ENCODE measurements at places on chromosomes 13 and 19.

- DNase-seq, result no peak
Measured at GRCh38 chr19:38033658-38034491, 126.9 kb downstream of the SIPA1L3 start.

- DNase-seq, result no peak
Measured at GRCh38 chr19:5967994-5968430, 9.9 kb downstream of the RANBP3 start.

DNA sequence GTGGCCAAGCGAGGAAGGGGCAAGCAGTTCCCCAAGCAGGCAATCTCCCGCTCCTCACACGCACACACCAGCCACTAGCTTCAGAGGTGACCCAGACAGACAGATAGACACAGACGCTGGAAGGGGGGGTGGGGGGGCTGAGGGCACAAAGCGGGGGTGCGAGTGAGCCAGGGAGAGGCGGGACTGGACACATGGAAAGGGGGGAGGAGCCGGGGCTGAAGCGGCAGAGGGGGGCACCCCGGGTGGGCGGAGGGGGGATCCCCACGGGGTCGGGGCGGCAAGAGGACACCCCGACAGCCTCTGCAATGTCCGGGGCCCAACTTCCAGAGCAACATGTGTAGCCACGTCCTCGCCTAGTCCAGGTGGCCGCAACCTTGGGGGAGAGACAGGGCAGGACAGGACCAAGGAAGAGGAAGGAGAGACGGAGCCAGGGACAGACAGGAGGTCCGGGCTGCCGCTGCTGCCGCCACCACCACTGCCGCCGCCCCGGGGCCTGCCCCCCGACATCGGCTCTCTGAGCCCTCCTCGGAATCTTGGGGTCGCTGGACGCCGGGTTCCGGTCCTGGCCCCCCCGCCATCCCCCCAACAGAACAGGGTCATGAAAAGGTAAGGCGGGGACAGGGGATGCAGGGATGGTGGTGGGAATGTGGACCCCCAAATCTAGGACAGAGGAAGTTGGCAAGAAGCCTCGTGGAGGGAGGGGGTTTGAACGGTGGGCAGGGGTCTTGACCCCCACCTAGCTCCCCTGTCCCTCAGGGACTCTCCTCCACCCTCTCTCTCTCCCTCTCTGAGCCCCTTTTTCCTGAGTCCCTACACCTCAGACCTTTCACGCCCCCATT lies 1.1 kb downstream of the GRIN2D start:
- DNase-seq, result no peak

DNA sequence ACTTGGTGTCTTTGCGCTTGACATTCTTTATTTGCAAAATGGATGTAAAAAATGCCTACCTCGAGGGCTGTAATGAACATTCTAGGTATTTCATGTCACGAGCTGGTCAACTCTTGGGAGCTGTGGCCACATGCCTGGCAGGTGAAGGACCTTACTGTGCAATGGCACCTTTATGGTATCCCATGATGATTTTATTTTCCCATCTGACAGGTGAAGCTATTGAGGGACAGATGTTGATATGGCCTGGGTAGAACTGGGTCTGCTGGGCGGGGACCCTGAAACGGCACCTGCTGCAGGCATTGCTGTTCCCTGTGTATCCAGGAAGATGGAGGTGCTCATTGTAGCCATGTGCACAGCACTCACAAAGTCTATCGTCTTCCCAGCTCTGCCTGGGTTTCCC lies 332.2 kb downstream of the TEX29 start:
- no peak for DNase-seq

GRCh38 chr13:114261328-114261965 lies 20.0 kb upstream of the UPF3A start:
- no peak for DNase-seq

- no peak for DNase-seq
Measured at GRCh38 chr13:101449790-101450748, 2.4 kb upstream of the ITGBL1 start.

GRCh38 chr13:110129539-110130186 lies 177.3 kb downstream of the COL4A1 start:
- no peak for DNase-seq

GRCh38 chr19:46015687-46016425 lies 7.0 kb downstream of the PGLYRP1 start:
- DNase-seq, result no peak

DNA sequence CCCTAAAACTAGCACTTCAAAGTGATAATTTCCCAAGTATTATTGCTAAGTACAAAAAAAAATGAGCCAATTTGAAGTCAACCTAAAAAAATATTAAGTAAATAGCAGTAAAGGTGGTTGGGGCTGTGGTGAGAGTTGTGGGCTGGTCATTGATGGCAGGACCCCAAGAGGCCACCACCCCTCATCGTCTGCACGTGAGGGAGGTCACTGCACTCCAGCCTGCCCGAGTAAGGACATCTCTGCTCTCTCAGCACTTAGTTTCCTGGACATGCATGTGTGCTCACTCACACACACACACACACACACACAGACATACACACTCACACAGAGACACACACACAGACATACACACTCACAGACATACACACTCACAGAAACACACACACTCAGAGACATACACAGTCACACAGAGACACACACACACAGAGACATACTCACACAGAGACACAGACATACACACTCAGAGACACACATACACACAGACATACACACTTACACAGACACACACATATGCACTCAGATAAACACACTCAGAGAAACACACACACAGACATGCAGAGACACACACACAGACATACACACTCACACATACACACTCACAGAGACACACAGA lies 127.2 kb upstream of the SOX1 start:
- DNase-seq, result no peak

- no peak for DNase-seq
Measured at GRCh38 chr13:92613921-92614320, 612.7 kb upstream of the GPC6 start.

DNA sequence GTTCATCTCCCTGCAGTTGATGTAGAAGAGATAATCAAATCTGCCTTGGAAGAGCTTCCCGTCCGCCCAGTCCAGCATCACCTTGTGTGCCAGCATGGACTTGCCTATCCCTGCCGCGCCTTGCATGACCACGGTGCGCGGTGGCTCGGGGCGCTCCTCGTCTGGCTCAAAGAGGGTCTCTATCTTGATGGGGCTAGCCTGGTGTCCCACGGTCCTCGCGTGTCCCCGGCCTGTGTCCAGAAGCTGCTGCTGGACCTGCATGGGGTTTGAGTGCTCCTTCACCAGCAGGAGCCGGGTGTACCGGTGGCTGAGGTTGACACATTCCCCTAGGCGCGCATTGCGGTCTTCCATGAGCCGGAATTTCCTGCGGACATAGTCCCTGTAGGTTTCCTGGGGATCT lies 13.2 kb downstream of the NLRP12 start:
- no peak for DNase-seq

GRCh38 chr13:105448811-105449210 lies 1086.7 kb downstream of the EFNB2 start:
- no peak for DNase-seq

- DNase-seq, result no peak
Measured at GRCh38 chr13:29105779-29106178, 285.6 kb downstream of the MTUS2 start.

DNA sequence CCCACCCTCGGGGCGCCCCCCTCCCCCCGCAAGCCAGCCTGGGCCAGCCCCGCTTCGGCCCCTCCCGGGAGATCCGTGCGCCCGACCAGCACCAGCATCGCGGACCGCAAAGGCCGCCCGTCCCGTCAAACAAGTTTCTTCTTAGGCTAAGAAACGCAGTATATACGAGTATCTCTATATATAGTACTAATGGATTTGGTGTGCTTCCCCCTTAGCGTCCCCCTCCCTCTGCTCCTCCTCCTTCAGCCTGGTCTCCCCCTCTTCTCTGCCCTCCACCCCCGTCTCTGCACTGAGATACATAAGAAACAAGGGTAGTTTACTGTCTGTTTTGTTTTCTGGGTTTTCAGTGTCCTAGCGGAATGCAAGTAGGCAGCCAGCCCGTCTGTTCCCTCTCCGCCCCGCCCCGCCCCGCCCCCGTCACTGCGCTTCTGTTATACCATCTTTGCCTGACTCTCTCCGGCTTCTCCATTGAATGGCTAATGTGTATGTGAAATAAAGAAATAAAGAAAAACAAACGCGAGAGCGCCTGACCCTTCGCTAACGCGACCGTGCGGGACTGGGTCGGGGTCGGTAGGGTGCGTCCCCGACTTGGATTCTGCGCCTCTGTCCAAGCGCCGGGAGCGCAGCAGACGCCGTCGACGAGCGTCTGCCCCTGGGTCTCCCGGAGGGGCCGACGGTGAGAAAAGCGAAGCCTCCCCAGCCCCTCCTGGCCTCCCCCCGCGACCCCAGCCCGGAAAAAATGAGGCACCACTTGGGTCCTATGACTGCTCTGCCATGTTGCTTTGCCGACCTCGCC lies 4.2 kb downstream of the LYL1 start:
- no peak for DNase-seq

GRCh38 chr13:32284927-32285632 lies 30.1 kb downstream of the ZAR1L start:
- DNase-seq, result no peak

DNA sequence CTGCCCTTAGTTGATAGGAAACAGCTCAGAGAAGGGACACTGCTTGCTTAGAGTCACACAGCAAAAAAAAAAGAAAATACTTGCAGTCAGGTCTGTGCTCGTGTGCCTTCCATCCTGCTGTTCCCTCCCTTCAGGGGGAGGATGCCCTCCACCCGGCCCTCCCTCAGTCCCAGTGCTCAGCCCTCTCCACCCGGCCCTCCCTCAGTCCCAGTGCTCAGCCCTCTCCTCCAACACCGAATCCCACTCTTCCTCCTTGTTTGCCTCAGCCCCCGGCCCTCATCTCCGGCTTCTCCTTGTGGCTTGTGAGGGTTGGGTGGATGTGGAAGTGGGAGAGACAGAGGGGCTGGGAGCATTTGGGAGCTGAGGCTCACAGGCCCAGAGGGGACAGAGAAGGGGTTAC lies 5.8 kb downstream of the TFPT start:
- no peak for DNase-seq

DNA sequence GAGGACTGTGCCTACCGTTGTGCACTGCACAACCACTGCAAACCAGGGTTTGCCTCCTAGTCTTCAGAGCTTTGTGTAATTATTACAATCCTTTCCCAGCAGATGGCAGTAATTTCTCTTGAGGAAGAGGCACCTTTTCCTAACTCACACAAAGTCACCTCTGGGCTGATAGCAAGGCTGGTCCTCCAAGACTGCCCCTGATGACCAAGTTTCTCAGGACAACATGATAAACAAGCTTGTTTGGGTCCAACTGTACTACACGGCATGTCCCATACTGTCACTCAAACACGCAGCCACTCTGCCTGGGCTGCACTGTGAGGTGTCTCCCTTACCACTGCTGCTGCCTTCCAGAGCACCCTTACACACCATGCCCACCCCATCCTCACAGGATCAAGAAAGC lies 39.3 kb downstream of the RFXAP start:
- DNase-seq, result peak; percentile 31

GRCh38 chr19:18191640-18192062 lies 1.4 kb upstream of the MPV17L2 start:
- no peak for DNase-seq

DNA sequence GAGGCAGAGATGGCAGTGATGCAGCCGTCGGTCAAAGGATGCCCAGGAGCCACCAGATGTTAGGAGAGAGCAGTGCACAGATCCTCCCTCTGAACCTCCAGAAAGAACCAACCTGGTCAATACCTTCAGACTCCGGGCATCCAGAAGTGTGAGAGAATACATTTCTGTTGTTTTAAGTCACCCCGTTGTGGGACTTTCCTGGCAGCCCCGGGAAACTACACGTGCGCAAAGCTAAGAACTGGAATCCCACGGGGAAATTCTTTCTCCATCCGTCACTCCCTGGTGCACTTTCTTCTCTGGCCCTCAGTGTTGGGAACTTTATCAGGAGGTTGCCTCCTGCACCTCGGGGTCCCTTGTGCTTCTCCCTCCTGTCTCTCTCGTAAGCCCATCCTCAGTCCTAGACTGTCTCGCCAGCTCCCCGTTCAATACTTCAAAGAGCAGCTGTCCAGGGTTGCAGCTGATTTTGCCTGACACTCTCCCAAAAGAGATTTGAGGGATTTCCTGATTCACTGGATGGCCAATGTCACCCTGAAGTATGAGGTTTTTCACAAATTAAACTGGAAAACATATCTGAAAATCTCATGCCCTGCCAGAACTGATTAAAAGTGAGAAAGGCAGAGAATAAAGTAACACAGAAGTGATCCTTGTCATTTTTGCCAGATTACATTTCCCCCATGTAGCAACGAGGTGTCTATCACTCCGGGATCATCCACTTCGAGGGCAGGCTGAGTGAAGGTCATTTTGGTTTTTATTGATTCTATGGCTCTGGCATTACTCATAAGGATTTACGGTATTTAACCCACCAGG lies 136.8 kb downstream of the DCT start:
- DNase-seq, result no peak

GRCh38 chr13:114020750-114021463 lies 47.0 kb upstream of the C13orf46 start:
- no peak for DNase-seq

DNA sequence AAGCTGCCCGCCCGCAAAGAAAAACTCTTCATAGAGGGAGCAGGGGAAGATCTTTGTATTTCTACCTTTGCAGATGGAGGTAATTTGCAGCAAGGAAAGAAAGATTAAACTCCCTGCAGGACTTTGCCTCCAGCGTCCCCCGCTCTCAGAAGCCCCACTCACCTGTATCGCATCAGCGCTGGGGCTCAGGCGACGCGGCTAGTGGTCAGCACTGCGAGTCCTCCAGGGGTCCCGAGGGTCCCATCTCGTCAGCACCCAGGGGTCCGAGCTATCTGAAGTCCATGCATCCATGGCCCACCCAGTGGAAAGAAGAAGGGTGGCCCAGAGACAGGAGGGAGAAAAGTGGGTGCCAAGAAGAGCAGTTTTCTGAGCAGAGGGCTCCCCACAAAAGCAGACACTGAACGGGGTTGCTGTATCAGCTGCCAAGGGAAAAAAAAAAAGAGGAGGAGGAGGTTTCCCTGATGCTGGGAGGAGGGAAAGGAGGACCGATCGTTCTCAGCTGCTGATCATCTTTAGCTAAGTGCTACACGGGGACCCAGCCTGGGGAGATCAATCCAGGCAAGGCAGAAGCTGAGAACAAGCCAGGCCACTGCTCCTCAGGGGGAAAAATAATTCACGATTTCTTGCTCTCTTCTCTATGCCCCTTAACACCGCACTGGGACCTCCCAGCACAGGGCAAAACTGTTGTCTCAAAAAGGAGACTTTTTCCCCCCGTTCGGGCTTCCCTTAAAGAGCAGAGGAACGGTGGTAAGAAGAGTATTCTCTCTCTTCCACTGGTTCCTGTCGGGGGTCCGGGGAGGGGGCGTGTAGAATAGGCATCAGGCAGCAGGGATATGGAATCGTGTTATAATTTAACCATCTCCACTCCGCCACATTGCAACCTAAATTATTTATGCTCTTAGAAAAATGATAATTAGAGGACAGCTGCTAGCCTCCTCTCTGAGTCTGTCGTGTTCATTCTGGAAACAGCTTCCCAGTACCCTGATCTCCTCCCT lies 117.7 kb upstream of the CACNA1A start:
- DNase-seq, result no peak
